Stomach (tissue), 19 donors: ENCODE measurements at places on chromosomes 5 and 9. TPM values are rescaled to one million over a fixed set of nuclear protein-coding genes. Genes with fewer than 3 reads are reported as not detected.
A peak's percentile ranks its signal among the peaks of the same experiment; 100 is the strongest.

GRCh38 chr9:116656977-116657376, 30.1 kb upstream of the TRIM32 start:
- DNase-seq = no peak

- no peak for DNase-seq
Observed at GRCh38 chr5:180217797-180218196, 8.8 kb upstream of the RASGEF1C start.

Gene CD72
- not detected for total RNA-seq

- DNase-seq = peak; percentile 36
Observed at GRCh38 chr5:129096382-129096991, 1.9 kb downstream of the ISOC1 start.

DNA sequence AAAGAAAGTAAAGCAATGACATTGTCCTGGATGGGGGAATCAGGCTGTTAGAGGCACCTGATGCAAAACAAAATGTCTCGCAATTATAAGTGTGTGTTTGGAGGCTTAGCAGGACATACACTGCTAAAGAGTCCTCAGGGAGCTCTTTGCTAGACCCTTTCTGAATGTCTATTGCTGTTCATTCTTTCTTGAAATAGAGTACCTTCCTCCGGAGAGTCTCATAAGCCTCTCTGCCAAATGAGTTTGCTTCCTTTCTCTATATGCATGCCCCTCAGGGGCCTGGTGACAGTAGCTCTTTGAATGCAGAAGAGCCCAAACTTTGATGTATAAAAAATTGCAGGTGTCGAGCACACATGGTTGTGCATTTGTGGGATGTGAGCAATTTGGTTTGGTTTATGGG, 26.4 kb upstream of the ADAMTSL1 start:
- DNase-seq = no peak

Gene CDC20B
- total RNA-seq = not detected
